NCI-H1092 (cell line): ENCODE measurements at places on chromosomes 12 and 14.
A peak's percentile ranks its signal among the peaks of the same experiment; 100 is the strongest.

- no peak for DNase-seq
Observed at GRCh38 chr14:66641861-66642635, 134.1 kb downstream of the GPHN start.

DNA sequence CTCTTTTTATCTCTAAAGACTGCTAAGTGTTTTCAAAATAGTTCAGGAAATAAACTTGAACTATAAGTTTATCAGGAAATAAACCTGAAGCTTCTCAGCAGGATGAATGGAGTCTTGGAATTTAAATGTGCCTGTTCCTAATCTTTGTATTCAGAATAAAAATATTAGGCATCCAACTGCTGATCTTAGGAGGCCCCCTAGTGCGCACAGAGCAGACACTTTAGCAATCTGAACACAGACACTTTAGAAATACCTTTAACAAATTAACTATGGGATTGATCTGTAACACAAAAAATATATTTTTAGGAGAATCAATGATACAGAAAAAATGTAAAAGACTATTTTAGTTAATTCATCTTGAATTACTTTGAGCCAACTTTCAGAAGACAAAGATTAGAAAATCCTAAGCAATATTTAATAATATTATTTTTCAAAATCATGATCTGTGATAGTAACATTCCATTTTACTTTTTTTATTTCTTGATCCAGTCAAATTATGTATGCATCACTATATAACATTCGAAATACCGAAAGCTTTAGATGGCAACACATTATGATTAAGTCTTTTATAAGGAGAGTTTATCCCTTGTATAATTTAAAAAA is 80.9 kb downstream of the SLC41A2 start:
- DNase-seq = no peak

- DNase-seq = no peak
Observed at GRCh38 chr12:115504306-115505290, 772.9 kb downstream of the MED13L start.

- peak; percentile 7 for DNase-seq
Observed at GRCh38 chr12:18224745-18225144, 36.6 kb upstream of the PIK3C2G start.

- DNase-seq = no peak
Observed at GRCh38 chr12:19654650-19655376, 215.5 kb downstream of the AEBP2 start.

DNA sequence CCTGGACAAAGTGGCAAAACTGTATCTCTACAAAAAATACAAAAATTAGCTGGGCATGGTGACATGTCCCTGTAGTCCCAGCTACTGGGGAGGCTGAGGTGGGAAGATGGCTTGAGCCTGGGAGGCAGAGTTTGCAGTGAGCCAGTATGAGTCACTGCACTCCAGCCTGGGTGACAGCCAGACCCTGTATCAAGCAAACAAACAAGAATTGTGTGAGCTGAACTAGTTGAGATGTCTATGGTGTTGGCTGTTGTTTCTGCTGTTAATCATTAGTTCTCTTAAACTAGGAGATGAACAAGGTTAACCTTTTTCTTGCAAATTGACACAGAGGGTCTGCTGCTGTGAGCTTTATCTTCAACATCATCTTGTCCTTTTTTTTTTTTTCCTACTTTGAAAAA is 23.6 kb downstream of the RASSF3 start:
- DNase-seq = no peak

DNA sequence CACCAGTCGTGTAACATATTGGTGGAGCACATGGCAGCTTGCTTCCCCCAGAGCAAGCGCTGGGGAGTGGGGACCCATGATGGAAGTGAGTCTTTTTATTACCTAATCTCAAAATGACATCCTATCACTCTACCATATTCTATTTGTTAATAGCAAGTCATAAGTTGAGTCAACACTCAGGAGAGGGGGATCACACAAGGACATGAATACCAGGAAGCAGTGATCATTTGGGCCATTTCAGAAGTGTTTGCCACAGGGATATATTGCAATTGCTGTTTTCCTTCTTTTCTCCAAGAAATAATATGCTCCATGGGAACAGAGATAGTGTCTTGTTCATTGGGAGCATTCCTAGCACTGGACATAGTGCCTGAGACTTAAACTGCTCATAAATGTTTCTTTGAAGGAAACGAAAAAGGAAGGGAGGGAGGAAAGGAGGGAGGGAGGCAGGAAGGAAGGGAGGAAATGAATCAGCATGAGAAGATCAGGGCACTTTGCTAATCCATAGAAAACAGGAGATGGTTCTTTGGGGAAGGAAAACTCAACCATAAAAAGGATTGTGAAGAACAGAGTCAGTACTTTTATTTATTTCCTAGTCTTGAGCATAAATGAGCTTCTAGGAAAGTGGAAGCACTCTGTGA is 39.2 kb upstream of the EEA1 start:
- no peak for DNase-seq

GRCh38 chr12:78703820-78704525 is 160.6 kb upstream of the SYT1 start:
- no peak for DNase-seq

DNA sequence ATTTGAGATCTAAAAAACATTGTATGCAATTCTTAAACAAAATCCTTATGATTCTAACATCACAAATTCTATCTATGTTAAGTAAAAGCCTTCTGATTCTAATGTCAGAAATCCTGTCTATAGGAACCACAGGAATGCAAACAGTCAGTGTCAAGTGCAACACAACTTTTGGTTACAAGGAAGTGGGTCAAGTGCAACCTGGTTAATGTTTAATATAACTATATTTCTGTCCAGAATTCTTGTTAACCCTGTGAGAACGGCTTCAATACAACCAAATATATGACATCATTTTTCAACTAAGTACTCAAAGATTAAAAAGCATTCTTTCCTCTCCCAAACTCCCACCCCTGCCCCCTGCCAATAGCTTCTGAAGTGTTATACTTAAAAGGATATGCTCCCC is 107.9 kb upstream of the PLEKHA5 start:
- DNase-seq = no peak

DNA sequence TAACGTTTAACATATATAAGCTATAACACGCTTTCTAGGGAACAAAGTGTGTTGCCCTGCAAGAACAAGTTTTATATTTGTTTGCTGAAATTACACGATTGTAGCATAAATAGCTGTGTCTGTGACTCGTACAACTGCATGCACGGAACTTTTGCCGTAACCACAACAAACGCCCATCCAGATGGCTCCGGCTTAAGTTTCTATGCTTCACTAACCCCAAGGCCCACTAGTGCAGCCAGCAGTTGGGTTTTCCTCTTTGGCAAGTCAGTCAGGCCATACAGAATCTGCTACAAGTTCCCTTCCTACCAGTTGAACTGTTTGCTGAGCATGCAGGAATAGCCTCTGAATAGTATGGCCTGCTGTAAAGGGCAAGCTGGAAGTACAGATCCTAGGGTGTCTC is 12.1 kb downstream of the CSRP2 start:
- DNase-seq = no peak

- no peak for DNase-seq
Observed at GRCh38 chr14:65084554-65085505, 17.5 kb downstream of the MAX start.

DNA sequence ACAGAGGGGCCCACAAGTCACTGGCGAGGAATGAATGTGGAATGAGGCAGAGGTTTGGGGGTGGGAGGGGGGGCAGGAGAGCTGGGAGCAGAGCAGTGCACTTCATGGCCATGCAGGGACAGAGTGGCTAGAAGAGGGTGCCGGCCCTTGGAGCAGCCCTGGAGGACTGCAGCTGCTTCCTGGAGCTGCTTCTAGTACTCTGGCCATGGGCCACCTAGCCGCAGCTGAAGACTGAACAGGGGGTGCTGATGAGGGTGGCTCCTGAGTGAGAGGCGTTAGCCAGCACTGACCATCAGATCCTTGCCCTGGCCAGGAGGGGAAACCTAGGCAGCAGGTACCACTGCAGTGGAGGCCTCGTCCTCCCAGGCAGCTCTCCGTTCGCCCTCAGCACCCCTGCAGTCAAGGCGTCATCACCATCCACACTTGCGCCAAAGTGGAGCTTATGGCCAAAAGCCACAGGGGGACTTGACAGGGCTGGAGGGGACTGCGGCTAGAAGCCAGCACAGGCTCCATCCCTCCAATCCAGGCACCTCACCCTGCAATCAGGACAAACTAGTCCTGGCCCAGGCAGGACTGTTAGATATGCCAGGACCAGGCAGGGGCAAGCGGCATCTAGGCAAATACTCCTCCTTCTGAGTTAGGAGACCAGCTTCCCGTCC is 16.4 kb downstream of the OTUB2 start:
- no peak for DNase-seq

DNA sequence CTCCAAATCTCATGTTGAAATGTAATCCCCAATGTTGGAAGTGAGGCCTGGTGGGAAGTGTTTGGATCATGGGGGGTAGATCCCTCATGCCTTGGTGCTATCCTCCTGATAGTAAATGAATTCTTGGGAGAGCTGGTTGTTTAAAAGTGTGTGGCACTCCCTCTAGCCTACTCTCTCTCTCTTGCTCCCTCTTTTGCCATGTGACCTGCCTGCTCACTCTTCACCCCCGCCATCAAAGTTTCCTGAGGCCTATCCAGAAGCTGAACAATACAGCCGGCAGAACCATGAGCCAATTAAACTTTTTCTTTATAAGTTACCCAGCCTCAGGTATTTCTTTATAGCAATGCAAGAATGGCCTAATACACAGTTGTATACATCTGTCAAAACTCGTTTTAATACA is 62.5 kb downstream of the BCL2L14 start:
- no peak for DNase-seq

DNA sequence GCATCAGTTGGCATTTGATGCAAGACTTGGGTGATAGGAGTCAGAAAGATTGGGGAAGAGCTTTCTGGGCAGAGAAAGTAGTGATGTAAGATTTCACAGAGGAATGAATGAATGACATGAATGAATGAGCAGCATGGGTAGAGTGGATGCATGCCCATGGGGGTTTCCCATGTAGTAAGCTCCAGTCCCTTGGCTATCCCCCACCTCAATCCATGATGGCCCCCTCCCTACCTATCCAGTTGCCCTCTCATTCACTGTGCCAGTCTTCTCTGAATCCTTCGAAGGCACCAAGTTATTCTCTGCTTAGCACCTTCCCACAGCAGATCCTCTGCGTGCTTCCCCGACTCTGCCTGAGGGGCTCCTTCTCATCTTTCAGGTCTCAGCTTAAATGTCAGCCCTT is 32.0 kb downstream of the ERH start:
- no peak for DNase-seq

DNA sequence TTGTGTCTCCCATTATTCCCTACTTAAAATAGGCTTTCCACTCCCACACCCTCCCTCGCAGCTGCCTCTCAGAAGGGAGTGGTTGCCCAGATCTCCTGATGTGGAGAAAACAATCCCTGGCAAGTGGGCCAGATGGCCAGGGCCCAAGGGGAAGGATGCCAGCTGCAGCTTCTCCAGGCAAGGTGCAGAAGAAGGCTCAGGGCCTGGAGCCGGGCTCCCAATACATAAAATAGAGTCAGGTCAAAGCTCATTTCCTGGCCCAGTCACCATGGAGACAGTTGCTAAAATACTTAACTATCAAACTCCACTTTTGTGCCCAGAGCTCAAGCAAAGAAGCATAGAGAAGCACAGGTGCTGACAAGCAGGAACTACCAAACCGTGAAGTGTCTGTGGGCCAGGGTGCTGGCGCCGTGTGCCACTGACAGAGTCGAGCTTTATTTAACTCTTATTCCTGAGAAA is 45.7 kb upstream of the ITPR2 start:
- DNase-seq = peak; percentile 91

DNA sequence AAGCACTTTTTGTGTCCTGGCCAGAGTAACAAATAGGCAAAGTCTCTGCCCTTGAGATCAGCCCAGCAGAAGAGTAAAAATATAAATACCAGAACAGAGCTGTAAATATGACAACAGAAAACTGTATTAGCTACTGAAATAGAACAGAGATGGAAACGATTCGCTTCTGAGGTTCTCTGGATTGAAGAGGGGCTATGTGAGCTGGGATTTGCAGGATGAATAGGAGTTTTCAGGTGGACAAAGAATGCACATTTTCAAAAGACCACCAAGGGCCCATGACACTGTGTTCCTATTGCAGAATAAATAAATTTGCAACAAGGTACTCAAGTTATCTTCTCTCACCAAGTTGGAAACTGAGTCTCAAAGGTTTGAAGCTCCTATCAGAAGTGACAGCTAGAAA is 176.6 kb downstream of the BCL11B start:
- no peak for DNase-seq

- DNase-seq = no peak
Observed at GRCh38 chr12:96502477-96502876, 13.1 kb downstream of the CFAP54 start.

DNA sequence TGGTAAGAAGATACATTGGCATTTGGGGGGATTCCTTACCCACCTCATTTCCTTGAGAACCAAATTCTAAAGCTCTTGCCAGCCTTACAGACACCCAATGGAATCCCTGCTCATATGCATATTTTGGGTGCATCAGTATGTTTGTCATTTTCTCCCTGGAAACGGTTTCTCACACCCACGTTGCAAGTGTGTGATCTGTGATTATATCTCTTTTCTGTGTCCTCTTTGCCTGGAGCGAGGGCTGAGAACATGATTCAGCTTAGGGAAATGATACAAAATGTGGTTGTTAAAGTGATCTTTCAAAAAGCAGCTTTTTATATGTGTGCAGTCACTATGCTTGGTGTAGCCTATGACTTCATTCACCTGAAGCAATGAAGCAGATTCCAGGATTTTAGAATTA is 52.0 kb downstream of the KCNMB4 start:
- DNase-seq = no peak

DNA sequence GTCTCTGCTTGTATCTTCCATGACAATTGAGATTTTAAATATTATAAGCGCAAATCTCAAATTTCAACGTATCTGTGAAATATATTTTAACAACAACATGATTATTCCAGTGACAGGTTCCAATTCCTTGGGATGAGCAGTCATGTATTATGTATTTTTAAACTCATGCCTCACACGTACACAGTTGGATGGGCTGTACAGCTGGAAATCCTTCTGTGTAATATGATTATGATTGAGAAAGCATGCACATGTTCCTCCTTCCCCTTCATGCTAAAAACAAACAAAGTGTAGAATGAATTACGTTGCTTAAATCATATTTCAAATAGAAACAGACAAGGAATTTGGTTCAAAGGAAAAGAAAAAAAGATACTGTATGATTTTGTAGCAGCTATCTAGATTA is 428.3 kb downstream of the TMTC2 start:
- DNase-seq = no peak

GRCh38 chr14:99884834-99885648 is 91.8 kb downstream of the EML1 start:
- DNase-seq = peak; percentile 43

DNA sequence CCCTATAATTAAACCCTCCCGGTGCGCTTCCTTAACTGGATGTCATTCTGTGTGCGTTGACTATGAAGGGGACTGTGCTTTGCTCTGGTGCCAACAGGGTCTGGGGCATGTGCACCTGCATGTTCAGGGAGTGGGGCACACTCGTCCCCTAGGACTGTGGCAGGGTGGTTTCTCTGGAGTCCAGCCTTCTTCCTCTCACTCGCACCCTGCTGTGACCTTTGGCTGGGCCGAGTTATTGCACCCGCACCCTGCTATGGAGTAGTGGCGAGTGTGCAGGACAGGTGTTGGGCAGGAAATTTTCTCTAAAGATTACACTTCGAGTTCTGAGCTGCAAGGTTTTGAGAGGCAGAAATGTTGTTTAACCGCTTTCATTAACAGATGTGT is 138.9 kb downstream of the PLXNC1 start:
- no peak for DNase-seq
